Activated CD4-positive, CD25-positive, alpha-beta regulatory T cell (primary cell): ENCODE measurements at places on chromosomes 11 and 22.

DNA sequence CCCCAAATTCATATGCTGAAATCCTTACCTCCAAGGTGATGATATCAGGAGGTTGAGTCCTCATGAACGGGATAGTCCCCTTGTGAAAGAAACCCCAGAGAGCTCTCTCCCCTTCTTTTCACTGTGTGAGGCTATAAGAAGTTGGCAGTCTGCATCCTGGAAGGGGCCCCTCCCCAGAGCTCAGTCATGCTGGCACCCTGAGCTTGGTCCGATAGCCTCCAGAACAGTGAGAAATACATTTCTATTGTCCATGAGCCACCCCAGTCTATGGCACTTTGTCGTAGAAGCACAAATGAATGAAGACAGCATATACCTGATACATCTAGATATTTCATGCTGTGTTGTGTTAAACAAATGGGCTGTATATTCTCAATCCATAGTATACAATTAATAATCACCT, 81.1 kb upstream of the CRTAM start:
- DNase-seq: no peak

DNA sequence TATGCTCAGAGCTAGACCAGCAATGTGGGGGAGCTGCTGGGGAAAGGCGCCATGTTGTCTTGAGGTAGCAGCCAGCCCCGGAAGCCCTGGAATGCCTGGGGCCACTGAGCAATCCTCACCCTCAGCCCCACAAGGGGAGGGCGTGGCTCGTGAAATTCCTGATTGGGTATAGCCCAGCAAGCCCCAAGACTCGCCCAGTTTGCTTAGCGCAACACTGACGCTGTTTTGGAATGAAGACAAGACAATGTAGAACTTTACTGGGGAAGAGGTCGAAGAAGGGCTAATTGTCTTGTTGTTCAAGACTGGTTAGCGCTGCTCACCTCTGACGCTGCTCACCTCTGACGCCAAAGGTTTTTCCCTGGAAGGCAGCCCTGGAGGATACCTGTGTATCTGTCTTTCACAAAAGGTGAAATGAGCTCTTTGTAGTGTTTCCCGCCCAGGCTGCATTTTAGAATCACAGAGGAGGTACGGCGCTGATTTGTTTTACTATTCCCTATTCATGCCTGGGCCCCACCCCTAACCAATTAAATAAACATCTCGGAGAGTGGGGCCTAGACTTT, 47.6 kb downstream of the ST3GAL4 start:
- no peak for DNase-seq

DNA sequence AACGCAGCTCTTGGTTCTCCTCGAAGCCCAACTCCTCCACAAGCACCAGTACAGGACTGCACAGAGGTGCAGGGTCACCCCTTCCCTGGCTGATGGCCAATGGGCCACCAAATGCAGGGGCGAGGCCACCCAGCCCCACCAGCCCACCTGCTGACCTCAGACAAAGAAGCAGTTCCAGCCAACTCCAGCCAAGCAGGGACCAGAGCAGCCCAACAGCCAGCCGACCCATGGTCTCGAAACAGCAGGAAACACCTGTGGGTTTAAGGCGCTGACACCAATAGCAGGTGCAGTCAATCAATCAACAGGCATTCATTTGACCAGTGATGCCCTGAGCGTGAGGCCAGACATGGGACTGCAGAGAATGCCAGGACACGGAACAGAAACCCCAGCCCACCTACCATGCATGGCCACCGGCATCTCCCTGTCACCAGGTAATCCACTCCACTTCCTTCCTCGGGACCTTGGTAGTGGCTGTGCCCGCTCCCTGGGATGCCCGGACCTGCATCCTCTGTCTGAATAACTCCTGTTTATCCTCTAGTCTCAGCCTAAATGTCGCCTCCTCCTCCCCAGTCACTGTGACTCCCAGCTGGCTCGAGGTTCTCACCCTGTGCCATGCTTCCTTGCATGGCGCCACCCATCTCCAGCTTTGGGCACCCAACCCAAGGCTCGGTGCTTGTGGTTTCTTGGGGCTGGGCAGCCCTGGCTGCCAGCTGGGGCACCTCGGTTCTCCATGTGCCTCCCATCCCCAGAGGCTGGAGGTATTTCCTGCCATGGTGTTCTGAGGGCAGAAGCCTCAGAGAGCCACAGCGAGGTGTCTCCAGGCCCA, 1475.4 kb downstream of the BRD1 start:
- DNase-seq: no peak

GRCh38 chr11:108854346-108854745, 189.5 kb downstream of the DDX10 start:
- DNase-seq: no peak

DNA sequence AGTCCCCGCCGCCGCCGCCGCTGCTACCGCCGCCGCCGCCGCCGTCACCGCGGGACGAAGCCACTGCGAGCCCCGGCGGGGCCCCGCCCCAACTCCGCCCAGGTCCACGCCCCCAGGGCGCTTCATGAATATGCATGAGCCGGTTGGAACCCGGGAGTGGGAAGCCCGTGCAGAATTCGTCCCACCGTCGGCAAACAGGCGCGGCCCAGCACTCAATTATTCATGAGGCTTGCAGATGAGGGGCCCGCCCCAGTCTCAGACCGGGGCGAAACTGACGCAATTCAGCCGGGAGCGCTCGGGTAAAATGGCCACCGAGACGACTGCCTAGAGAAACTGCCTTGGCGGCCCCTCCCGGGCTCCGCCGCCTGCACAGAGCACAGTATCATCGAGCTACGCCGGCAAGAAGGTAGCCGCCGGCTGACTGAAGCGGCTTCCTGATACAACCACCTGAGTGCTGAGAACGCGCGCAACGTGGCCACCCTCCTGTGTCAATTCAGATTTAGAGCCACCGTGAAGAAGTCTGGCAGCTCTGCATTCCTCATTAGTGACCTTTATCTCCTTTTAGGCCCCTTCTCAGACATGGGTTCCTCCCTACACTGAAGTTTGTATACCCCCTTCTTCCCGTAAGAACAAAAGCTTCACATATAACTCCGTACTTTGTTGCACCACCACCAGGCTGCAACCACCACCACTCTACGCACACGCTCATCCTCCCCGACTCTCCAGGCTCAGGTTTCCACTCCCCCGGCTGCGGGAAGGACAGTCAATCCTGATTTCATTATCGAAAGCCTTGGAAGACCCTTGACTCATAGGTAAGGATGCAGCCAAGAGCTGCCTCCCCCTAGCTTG, at the start of gene TNKS1BP1:
TNKS1BP1 (minus strand) TSS at position 67 of the 849 bp plus-strand sequence. CDS start 3,067 bp downstream, outside the sequence.
- DNase-seq: peak; percentile 86

- no peak for DNase-seq
Measured at GRCh38 chr11:86790867-86791849, 9.2 kb upstream of the PRSS23 start.

- DNase-seq: no peak
Measured at GRCh38 chr11:42773729-42774128, 538.1 kb upstream of the API5 start.

GRCh38 chr11:66919923-66920322, 38.3 kb downstream of the PC start:
- DNase-seq: no peak

DNA sequence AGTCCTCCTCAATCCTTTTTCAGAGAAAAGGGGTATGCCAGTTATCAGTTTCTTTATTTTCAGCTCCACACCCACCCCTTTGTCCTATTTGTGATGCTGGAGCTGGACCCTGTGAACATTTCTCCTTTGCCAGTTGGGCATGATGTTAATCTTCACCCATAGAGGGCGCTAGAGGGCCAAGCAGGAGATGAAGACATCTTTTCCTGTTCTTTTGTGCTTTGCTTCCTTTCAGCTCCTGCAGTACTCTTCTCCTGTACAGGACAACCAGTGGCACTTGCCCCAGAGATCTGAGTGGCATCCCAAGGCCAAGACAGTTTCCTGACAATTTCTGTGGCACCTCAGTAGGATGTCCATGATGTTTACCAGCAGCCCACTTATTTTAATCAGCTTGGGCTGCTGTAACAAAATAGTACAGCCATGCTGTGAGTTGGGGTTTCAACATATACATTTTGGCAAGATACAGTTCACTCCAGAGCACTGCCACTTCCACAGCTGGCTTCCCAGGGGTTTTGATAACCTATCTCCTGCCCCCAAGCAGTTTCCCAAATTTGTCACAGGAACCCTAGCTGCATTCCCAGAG, 4.6 kb downstream of the SAA2 start:
- peak; percentile 15 for DNase-seq

DNA sequence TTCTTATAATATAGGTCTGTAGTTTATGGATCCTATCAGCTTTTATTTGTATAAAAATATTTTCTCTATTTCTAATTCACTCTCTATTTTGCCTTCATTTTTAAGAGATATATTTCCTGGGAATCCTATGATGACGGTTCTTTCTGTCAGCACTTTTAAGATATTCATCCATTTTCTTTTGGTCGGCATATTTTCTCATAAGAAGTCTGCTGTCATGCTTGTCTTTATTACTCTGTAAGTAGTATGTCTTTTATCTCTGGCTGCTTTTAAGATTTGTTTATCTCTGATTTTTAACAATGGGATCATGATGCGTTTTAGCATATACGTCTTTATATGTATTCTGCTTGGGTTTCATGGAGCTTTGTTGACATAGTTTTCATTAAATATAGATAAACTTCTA, 175.5 kb downstream of the SNX19 start:
- no peak for DNase-seq

DNA sequence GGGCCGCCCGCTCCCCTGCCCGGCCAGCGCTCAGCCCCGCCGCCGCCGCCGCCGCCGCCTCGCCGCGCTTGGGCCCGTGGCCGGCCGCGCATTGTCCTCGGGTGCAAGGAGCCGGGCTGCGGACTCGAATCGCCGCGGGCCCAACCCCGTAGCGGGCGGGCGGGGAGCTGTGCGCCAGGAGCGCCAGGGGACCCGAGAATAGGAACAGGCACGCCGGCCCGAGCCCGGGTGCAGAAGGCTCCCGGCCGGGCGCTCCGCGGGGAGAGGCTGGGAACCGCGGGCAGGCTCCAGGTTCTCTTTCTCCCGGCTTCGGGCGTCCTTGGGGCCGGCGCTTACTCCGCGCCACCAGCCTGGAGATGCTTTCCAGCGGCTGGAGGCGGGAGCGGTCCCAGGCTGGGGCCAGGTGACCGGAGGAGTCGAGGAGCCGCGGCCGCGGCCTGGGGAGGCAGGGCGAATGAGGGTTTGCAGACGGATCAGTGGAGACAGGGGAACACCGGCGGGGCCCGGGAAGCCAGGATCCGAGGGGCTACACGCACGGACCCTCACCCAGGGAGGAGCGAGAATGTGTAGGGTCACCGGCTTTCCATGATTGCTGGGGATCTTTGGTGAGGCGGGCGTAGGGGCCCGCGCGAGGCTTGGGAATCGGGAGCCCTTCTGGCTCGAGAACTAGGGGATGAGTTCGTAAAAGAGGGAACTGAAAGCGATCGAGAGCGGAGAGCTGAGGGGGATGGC, 726 bp downstream of the PKNOX2 start:
- no peak for DNase-seq

GRCh38 chr11:83871054-83871453, 584.9 kb upstream of the CCDC90B start:
- no peak for DNase-seq

- no peak for DNase-seq
Measured at GRCh38 chr11:24155792-24156191, 341.1 kb upstream of the LUZP2 start.

- DNase-seq: no peak
Measured at GRCh38 chr11:14529951-14530350, 9.8 kb upstream of the PSMA1 start.

DNA sequence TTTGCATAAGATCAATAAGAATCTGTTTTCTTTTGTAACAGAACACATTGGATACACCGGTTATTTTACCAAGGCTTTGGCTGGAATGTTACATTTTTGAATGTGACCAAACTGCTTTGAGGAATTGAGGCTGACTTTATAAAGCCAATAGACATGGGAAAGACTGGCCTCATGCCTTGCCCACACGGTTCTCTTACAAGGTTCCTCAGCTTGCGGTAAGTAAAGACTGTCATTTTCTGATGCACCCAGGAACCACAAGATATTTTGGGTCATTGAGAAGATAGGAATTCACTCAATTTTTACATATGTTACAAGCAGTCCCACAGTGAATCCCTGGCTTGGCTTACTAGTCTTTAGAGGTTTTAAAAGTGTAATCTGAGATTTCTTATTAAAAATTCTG, 23.9 kb downstream of the OR10A6 start:
- no peak for DNase-seq

DNA sequence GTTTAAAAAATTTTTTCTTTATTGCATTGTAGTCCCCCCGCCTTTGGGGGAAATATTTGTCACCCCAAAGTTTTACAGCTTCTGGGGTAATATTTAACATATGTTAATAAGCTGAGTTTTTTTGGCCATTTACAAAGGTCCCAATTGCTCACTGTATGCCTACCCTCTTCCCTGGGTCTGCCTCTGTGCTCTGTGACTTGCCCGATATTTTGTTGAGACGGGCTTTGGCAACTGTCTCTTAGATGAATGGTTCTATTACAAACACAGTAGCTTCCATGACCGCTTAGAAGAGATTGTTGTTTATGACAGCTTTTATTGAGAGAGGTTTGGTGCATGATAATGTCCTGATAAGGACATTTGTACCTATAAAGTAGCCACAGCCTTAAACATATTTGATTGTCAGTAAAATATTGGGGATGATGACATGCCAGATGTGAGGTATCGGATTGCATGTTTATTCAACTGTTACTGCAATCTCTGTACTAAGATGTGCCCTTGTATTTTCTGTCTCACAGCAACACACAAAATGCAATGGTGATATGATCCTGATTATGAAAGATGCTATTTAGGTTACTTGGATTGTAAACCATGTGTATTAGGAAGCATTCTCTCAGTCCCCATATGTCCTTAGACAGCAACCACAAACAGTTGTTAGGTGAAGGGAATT, 103.1 kb downstream of the TEAD1 start:
- DNase-seq: no peak

- DNase-seq: no peak
Measured at GRCh38 chr11:73452726-73453125, 76.5 kb downstream of the RELT start.

DNA sequence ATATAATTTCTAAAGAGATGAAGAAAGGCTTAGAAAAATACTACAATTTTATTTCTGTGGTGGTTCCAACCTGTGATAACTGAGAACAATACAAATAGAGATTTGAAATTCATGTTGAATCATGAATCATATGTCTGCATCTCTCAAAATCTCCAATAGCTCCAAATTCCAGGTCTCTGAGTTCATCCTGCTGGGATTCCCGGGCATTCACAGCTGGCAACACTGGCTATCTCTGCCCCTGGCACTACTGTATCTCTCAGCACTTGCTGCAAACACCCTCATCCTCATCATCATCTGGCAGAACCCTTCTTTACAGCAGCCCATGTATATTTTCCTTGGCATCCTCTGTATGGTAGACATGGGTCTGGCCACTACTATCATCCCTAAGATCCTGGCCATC, at the start of gene OR56B1:
OR56B1 (plus strand) TSS at position 53 of the 400 bp plus-strand sequence; CDS start at position 122, 69 bp downstream.
- no peak for DNase-seq

GRCh38 chr22:37051391-37052385, at the start of gene KCTD17:
Gene KCTD17, plus strand, starts transcription at chr22:37051742. Its CDS starts 19 bp downstream, at chr22:37051761.
- peak; percentile 68 for DNase-seq
